ENCODE measurements at places on chromosomes 13 and 19.
A peak's percentile ranks its signal among the peaks of the same experiment; 100 is the strongest.

DNA sequence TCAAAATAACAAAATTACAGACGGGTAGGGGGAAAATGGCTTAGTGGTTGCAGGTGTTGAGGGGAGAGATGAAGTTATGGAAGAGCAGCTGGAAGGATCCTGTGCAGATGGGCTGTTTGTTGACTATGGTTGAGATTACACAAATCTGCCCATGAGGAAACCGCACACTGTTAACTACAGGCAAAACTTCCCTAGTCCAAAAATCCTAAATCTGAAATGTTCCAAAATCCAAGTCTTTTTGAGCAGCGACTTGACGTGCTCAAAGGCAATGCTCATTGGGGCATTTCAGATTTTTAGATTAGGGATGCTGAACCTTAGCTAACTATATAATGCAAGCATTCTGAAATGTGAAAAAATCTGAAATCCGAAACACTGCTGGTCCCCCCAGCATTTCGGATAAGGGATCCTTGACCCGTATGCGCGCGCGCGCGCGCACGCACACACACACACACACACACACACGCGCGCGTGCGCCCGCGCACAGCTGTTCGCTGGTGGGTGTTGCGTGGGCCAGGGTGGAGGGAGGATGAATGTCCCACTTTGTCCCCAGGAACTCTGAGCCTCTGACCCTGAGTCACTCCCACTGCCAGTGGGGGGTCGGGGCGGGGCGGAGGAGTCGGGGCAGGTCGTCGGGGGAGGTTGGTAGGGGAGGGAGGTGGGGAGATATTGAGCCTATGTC lies 6.8 kb downstream of the F2RL3 start:
- no peak for DNase-seq

GRCh38 chr13:113756441-113757097 lies 2.5 kb upstream of the TMEM255B start:
- no peak for DNase-seq

GRCh38 chr13:79987761-79988160 lies 353.2 kb downstream of the SPRY2 start:
- DNase-seq: no peak

DNA sequence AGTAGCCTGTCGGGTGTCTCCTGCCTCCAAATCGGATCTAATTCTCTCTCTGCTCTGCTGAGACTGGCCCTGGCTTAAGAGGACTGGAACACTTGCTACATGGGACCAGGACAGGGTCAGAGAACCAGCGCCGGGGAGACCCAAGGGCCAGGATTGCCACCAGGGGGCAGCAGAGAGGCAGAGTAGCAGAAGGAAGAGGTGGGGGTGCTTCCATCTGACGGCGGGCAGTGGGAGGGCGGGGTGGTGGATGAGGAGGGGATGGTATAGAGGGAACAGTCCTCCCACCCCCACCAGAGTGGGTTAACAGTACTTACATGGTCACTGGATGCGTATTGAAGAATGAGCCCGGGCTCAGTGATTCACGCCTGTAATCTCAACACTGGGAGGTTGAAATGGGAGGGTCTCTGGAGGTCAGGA lies 11.9 kb downstream of the SELENOW start:
- DNase-seq: peak; percentile 55

- DNase-seq: no peak
These were observed 5.6 kb upstream of the ERFL start for GRCh38 chr19:41933693-41934426.

DNA sequence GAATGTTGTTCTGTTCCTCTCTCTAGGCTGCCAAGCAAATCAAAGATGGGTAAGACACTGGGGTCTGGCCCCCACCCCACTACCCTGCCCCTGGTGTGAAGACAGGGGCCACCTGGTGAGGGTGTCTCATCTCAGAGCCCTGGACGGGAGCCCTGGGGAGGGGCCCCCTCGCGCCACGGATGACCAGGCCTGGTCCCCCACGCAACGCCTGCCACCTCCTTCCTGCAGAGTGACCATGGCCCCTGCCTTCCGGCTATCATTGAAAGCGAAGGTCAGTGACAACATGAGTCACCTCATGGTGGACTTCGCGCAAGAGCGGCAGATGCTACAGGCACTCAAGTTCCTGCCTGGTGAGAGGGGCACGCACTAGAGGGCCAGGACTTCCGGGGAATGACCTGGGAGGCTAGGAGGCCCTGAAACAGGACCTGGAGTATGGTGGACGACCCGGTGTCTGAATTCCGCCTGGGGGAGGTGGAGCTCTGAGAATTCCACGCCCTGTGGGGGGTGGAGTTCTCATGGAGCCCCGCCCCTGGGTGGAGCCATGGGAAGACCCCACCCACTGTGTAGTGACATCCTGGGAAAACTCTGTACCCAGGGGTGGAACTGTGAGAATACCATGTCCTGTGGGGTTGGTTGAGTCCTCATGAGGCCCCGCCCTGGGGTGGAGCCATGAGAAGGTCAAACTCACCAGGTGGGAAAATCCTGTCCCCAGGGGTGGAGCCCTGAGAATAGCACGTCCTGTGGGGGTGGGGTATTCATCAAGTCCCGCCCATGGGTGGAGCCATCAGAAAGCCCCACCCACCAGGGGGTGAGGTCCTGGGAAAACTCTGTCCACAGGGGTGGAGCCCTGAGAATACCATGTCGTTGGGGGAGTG lies 6.1 kb downstream of the FSD1 start:
- DNase-seq: no peak

DNA sequence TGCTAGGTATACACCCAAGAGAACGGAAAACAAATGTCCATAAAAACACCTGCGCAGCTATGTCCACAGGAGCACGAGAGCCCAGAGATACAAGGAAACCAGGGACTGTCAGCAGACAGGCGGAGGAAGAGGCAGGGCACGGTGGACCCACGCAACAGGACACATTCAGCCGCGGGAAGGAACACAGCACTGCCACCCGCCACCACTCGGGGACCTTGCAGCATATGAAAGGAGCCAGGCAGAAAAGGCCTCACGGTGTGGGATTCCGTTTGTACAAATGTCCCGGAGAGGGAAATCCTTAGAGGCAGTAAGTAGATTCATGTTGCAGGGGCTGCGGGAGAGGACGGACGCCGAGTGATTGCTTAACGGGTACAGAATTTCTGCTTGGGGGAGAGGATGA lies 7.8 kb downstream of the HSPBP1 start:
- no peak for DNase-seq

GRCh38 chr19:41872775-41873647 lies 4.1 kb upstream of the CD79A start:
- DNase-seq: peak; percentile 49

DNA sequence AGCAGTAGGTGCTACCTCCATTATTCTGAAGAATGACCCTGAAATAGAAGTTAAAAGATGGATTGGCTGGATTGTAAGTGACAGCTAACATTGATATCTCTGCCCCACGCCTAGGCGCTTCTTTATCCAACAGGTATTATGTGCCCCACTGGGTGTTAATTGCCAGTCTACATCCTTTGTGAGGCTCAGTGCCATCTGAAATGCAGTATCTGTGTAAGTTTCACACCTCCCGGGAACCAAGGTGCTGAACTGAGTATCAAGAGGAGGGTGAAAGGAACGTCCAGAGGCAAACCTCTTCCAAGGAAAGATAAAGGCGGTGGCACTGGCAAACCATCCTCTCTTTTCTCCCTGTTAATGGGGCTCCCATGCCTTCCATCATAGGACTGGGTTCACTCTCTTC lies 181.1 kb upstream of the UBL3 start:
- no peak for DNase-seq

DNA sequence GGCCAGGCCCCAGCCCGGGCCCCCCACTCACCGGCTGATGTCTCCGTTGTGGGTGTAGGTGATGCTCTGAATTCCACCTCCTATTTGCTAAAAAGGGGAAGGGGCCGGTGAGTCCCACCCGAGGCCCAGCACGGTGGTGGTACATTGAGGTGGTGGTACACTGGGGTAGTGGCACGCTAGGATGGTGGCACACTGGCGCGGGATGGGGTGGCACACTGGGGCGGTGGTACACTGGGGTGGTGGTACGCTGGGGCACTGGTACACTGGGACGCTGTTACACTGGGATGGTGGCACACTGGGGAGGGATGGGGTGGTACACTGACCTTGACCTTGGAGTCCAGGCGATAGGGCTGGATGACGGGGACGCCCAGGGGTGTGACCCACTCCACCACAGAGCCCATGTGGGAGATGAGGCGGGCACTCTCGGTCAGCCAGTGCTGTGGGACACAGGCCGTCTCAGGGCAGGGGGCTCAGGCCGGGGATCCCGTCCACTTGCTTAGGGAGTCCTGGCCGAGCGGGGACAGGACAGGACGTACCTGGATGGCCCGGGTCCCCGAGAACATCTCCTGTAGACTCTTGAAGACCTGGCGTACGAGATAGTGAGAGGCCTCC lies 14.6 kb downstream of the POLRMT start:
- no peak for DNase-seq

GRCh38 chr19:47762615-47763308 lies 15.7 kb upstream of the SELENOW start:
- DNase-seq: no peak
